Fibroblast of the aortic adventitia (primary cell): ENCODE measurements at places on chromosomes 11 and 22.

- no peak for DNase-seq
These were observed 22.5 kb upstream of the DAGLA start for GRCh38 chr11:61657566-61658290.

DNA sequence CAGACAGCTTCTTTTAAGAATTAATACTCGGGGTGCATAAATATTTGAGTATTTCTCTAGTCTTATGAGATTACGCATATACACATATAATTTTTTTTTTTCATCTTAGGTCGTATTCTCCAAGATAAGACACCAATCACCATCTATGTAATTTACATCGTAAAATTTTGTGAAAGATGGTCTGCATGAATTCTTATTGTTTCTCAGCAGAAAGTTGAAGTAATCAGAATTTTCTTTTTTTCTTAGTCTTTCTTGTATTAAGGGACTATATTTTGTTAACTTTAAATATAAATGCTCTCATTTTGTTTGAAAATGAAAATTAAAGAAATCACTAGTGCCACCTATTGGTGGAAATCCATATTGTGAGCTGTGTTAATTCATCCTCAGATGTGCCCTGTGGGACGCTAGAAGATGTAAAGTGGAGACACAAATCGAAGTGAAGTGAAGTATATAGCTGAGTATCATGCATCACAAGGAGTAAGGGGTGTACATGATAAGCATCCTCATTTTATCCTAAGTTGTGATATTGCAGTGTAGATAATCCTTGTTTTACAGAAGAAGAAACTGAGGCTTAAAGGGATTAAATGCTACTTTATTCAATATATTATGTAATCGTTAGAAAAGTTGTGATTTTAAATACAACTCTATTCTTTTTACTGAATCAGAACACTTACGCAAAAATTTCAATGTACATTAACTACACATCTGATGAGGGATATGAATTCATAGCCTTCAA, 2084.3 kb downstream of the LRRC4C start:
- DNase-seq = peak; percentile 14

- DNase-seq = peak; percentile 82
These were observed 81.9 kb downstream of the MN1 start for GRCh38 chr22:27719535-27720227.

- no peak for DNase-seq
These were observed 654 bp downstream of the TMEM86A start for GRCh38 chr11:18699269-18699596.

DNA sequence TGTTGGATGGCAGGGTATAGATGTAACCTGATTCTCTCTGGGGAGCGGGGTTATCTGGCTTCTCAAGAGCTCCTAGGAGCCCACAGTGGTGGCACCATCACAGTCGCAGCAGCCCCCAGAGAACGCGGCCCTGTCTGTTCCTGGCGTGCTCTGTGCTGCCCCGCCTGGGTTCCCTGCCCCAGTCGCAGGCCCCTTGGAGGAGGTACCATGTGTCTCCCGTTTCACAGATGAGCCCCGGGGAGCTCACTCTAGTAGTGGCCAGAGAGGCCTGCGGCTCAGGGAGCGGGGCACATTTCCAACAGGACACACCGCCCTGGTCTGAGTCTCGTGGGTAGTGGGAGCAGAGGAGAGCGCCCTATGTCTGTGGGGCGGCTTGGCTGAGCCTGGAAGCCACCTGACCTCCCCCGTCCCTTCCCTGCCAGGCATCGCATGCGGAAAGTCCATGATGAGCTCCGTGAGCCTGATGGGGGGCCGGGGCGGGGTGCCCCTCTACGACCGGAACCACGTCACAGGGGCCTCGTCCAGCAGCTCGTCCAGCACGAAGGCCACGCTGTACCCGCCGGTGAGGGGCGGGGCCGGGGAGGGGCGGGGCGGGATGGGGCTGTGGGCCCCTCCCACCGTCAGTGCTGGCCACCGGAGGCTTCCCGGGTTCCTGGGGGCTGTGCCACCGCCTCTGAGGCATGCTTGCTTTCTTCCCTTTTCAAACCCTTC, 21.0 kb upstream of the PPP6R3 start:
- no peak for DNase-seq
